ENCODE measurements at places on chromosomes 2 and 18. TPM values are rescaled to one million over a fixed set of nuclear protein-coding genes. Genes with fewer than 3 reads are reported as not detected.

DNA sequence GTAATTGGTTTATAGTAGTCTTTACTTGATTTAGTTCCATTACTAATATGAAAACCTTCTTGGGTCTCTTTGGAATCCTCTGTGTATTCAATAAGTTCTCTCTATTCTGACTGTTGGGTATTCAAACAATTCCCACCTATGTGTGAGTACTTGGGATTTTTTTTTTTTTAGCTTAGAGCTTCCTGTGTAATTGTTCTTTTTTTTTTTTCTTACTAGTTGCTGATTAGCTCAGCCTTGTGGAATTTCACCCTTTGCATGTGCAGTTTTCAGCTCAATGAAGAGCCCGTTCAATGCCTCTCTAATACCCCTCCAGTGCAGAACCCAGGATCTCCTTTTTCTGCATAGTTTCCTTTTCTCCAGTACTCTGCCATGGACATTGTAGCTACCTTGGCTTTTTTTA, 339.1 kb upstream of the GALNT5 start:
- DNase-seq, result no peak
- H3K4me1 ChIP-seq, result no peaks in the 10 kb centered on the region
- no peaks in the 10 kb centered on the region for H3K36me3 ChIP-seq
- no peak overlapping the region for H3K27ac ChIP-seq
- H3K4me3 ChIP-seq, result no peak overlapping the region
- H3K27me3 ChIP-seq, result no peaks in the 10 kb centered on the region

GRCh38 chr2:72136331-72136730, 11.3 kb downstream of the CYP26B1 start:
- H3K36me3 ChIP-seq, result no peaks in the 10 kb centered on the region
- H3K27me3 ChIP-seq, result no peaks in the 10 kb centered on the region
- no peaks in the 10 kb centered on the region for H3K4me1 ChIP-seq
- no peak overlapping the region for H3K4me3 ChIP-seq

- no peaks in the 10 kb centered on the region for H3K4me1 ChIP-seq
- no peak for DNase-seq
- no peaks in the 10 kb centered on the region for H3K27me3 ChIP-seq
- no peaks in the 10 kb centered on the region for H3K36me3 ChIP-seq
- no peak overlapping the region for H3K4me3 ChIP-seq
- no peak overlapping the region for H3K27ac ChIP-seq
These were observed 3.6 kb upstream of the D2HGDH start for GRCh38 chr2:241730671-241731293.

DNA sequence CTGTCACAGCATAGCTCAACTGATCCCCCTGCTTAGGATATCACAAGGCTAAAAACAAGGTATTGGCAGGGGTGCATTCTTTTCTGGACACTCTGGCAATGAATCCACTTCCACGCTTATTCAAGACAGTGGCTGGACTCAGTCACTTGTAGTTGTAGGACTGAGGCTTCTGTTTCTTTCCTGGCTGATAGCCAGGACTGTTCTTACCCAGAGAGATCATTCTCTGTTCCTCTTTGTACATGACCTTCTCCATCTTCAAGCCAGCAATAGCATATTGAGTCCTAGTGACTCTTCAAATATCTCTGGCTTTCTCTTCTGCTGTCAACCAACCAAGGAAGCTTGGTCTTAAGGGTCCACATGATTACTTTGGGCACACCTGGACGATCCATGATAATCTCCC, 241.3 kb downstream of the RBM43 start:
- no peak overlapping the region for H3K27ac ChIP-seq
- DNase-seq, result no peak
- no peak overlapping the region for H3K4me3 ChIP-seq

DNA sequence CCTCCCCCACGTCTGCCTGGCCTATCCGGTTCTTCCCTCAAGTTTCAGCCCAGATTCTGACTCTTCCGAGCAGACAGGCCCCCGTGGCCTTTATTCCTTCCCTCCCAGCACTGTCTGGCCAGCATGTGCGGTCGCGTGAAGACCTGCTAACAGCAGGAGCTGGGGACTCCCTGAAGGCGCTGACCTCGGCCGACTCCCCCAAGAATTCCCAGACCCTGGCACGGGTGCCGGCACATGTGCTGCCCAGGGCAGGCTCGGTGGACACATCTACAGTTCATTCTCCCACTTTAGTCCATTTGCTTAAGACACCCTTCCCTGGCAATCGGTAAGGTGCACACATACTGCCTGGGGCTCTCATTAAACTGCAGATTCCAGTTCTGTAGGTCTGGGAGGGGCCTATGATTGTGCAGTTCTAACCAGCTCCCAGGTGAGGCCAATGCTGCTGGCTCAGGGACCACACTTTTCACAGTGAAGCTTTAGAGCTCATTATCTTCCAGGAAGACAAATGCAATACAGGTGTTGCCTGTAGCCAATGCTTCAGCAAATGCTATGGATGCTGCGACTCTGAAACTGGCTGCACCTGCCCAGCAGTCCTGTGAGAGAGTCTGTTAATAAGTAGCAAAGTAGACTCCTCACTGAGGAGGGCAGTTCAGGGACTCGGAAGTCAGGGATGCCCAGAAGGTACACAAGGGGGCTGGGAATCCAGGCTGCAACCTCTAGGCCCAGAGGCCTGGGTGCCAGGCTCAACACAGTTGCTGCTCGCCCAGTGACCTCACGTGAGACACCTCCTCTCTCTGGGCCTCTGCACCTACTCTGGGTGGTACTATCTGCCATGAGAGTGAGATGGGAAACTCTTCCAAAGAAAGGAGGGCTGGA, 45.4 kb upstream of the TAF1B start:
- H3K4me3 ChIP-seq, result no peak overlapping the region
- H3K4me1 ChIP-seq, result peaks cover 41% of the 10 kb centered on the region
- no peaks in the 10 kb centered on the region for H3K36me3 ChIP-seq
- H3K27ac ChIP-seq, result no peak overlapping the region
- no peaks in the 10 kb centered on the region for H3K27me3 ChIP-seq

The RAB6C gene
- total RNA-seq, result not detected

Data from right atrium auricular region (tissue), 2 donors.